Stimulated activated CD4-positive, alpha-beta T cell treated with anti-CD3 and anti-CD28 coated beads, TNF-alpha, amount 100 ng/mL, for 48 hours (primary cell): ENCODE measurements at places on chromosomes 3 and 15.

DNA sequence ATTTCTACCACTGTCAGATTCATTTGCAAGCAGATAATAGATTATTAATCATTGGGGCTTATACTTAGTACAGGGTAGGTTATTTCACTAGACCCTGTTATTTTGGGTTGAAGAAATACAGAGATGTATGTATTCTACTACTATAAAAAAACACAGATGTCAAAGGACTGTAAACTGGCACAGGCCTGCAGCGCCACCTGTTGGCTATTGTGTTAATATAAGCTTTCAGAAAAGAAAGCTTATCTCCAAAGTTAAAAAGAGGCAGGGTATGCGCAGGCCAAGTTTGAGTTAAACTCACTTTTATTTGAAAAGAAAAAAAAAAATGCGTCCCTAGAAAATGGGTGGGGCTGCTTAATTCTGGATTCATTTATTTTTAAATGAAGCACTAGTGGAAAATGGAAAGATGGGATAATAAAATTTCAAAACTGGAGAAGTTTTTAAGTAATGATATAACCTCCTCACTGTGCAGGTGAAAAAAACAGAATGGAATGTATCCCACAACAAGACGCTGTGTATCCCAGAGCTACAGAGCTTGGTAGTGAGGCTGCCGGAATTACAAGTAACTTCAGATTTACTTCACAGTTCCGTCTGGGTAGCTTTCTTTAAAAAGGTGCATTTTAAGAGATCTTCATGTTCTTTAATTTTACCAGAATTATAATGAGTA is 407.2 kb upstream of the TGFBR2 start:
- DNase-seq = peak; percentile 17

DNA sequence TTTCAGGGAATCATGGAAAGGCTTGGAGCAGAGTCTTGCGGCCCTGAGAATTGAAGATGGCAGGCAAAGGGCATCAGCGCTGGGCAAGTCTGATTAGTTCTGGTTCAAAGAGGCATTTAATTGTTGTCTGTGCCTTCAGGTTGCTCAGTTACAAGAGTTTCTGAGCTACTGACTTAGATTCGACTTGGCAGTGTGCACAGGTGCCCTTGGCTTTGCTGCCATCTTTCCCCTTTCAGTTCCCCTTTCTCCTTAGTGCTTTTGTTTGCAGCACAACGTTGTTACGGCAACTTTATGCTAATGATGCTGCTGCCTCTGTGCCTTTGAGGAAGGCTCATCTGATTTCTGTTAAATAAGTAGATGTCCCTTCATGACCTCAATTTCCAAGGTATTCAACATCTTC is 12.5 kb downstream of the P2RY14 start:
- no peak for DNase-seq

GRCh38 chr3:83934192-83935021 is 1024.4 kb upstream of the CADM2 start:
- DNase-seq = no peak

DNA sequence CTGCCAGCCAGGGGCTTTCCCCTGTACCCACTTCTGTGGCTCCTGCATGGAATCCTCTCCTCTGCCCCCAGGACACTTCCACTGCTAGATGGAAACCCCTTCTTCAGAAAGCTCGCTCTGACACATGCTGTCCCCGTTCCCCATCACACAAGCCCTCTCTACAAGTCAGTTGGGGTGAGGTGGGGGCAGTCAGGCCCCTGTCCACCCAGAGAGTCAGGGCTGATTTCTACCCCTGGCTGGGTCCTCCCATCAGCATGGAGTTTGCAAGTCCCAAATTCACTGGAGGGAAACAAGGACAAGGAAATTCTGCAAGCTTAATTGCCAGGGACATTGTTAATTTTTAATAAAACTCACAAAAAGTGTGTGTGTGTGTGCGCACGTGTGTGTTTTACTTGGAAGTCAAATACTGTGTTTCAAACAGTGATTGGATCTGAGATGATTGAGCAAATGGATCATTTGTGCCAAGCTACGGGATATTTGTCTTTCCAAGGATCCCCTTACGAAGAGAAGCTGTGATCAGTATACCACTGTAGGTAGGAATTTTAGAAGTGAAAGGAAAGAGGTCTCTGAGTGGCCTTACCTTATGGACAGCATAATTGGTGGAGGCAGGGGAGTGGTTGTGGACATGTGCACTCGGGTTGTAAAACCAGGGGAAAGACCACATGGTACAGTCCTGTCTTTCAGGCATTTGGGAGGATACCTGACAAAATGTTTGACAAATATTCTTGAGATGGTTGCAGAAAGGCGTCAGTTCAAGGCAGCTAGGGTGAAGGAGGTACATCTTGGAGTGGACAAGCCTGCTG is 1.5 kb upstream of the AMOTL2 start:
- no peak for DNase-seq

GRCh38 chr3:22704571-22705354 is 498.4 kb upstream of the UBE2E2 start:
- no peak for DNase-seq

- no peak for DNase-seq
Measured at GRCh38 chr3:123225016-123225415, 23.3 kb downstream of the SEC22A start.

GRCh38 chr3:61454006-61454585 is 107.3 kb upstream of the PTPRG start:
- no peak for DNase-seq

GRCh38 chr15:57334257-57334656 is 42.0 kb upstream of the CGNL1 start:
- DNase-seq = no peak

DNA sequence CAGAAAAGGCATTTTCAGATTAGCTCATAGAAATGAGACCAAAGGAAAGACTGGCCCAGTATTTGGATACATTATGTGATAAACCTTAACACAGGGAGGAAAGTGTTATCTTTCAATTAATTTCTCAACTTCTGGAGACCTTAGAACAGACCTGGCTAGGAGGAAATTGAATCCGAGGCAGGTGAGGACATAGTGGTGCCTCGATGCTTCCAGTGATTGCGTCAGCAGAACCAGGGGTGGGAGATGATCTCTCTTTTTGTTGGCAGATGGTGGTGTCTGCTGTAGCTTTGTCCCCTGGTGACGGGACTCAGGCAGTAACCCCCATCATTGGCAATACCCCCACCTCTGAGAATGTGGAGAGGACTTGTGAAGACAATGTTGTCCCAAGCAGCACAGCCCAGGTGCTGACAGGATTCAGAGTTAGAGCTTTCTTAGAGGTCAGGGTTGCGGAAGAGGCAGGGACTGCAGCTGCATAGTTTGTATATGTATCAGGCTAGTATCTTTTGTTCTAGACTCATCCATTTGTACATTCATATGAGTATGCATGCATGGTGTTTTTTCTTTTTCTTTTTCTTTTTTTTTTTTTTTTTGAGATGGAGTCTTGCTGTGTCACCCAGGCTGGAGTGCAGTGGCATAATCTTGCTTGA is 27.9 kb upstream of the MUC20 start:
- no peak for DNase-seq

DNA sequence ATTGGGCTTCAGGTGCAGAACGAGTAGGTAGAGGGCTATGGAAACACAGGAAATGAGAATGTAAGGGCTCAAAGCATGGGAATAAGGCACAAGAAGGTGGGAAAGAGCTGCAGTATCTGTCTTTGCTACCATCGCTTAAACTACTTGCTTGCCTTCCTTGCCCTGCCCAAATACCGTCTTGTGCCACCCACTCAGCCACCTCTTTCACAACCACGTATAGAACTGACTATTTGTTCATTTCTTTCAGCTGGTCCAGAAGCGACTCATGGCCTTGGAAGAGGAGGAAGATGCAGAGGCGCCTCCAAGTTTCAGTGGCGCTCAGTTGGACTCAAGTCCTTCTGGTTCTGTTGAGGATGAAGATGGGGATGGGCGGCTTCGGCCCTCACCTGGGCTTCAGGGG is 11.8 kb downstream of the LPCAT4 start:
- no peak for DNase-seq

DNA sequence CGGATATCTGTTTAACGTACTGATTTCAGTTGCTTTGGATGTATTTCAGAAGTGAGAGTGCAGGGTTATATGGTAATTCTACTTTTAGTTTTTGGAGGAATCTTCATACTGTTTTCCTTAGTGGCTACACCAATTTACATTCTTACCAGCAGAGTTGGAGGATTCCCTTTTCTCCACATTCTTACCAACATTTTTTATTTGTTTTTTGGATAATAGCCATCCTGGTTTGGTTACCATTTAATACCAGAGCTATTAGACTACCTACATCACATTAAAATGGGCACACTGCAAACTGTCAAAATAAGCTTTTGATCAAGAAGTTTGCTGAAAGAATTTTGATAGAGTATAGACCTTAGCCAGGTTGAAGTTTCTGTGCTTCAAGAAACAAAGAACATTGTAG is 217.2 kb upstream of the CFAP20DC start:
- no peak for DNase-seq

DNA sequence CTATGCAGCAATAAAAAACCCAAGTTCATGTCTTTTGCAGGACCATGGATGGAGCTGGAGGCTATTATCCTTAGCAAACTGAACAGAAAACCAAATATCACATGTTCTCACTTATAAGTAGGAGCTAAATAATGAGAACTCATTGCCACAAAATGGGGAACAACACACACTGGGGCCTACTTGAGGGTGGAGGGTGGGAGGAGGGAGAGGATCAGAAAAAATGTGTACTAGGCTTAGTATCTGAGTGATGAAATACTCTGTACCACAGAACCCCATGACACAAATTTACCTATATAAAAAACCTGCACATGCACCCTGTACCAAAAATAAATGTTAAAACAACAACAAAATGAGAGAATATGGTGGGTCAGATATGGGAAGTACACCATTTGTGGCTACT is 49.6 kb upstream of the AADACL2 start:
- DNase-seq = no peak

DNA sequence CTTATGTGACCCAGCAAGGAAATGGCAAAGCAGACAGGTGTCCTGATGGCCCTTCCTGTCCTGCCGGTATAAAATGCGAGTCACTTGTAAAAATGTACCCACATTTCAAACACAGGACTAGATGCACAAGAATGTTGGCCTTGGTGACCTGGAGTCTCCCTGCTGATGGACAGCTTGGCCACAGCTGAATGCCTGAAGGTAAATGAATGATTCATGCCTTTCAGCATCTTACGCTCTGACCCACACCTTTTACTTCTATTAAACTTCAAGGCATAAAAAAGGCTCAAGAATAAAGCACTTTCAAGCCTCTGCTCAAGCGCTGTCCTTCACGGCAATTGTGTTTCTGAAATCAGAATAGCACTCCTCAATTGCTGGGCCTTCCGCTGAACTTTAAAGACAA is 228.0 kb upstream of the SLCO3A1 start:
- no peak for DNase-seq

- peak; percentile 55 for DNase-seq
Measured at GRCh38 chr3:32334675-32335074, 57.0 kb upstream of the CMTM7 start.

DNA sequence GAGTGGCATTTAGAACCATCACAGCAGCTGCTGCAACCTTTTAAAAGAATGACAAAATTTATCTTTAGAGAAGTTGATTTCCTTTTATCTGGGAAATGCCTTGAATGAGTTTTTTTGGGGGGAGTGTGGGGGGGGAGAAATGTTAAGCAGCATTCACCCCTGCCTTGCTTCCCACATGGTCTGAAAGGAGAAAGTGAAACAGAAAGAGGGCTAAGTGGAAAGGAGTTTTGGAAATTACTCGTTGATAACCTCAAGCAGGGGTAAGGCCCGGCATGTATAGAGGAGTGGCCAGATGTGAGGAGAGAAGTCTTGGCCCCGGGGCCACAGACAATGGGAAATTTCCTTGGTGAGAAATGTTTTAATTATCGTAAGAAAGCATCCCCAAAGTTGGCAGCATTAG is 23.5 kb downstream of the B3GALNT1 start:
- no peak for DNase-seq

GRCh38 chr15:38103564-38103963 is 149.1 kb upstream of the SPRED1 start:
- DNase-seq = no peak

- no peak for DNase-seq
Measured at GRCh38 chr15:85795337-85796305, 896 bp upstream of the KLHL25 start.

- no peak for DNase-seq
Measured at GRCh38 chr15:66285533-66286280, 7.7 kb upstream of the DIS3L start.

DNA sequence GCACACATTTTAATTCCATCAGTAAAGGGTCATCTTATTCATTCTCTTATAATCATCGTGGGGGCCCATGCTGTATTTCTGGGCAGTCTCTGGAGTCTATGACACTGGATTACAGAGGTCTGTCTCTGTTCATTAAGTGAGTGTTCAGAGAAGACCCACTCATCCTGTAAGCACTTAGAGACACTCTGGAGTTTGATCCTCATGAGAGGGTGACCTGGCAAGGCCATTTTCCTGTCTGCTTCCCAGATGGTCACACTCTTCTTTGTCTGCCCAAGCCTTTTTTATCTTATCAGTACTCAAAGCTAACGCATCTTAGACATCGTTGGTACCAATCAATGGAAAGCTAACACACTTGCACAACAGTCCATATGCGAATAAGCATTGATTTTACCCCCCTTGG is 333.1 kb downstream of the RORA start:
- DNase-seq = no peak

DNA sequence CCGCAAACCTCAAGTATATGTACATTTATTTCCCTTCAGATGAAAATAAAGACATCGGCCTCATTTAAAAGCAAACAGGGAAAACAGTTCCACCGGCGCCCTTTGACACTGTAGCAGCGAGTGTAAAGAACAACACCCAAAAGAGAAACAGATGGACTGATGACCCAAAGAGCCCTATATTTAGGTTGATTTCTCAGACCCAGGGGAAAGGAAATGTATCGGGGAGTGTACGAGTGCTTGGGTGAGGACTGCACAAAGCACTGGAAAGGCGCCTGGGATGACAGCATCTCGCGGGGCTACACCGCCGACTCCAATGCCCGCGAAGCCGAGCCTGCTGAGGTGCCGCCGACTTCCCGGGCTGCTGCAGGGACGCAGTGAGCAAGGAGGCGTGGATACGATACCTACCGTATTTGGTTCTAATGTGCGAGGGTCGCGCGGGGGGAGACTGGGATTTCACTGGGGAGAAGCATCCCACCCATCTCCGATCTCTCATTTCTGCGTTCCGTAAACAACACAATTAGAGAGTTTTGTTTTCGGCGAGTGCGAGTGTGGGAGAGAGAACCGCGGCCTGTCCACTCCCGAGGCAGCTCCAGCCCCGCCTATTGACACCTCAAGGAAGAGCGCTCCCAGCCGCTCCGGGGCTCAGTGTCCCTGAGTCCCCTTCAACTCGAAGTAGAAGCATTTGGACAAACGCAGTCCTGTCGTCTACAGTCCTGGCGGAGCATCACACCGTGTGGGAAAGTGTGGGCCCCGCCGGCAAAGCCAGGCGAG is 2.0 kb downstream of the MECOM start:
- DNase-seq = no peak

- no peak for DNase-seq
Measured at GRCh38 chr3:54511766-54512365, 389.5 kb downstream of the CACNA2D3 start.

DNA sequence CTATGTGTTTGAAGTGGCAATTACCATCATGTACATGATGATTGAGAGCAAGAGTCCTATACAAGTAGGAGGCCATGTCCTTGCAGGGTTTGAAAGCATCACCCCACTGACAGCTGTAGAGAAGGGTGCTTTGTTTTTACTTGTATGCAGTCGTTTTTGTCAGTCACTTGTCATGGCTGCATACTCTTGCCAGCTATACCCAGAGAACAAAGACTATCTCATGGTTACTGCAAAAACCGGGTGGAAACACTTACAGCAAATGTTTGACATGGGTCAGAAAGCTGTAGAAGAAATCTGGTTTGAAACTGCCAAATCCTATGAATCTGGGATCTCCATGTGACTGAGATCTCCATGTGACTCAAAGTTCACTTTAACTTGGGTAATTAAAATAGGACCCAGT is 6.9 kb upstream of the PSMA4 start:
- no peak for DNase-seq

- DNase-seq = no peak
Measured at GRCh38 chr15:96320107-96320506, 10.4 kb upstream of the NR2F2 start.
